T follicular helper cell (primary cell): ENCODE measurements at places on chromosomes 16 and 17.

DNA sequence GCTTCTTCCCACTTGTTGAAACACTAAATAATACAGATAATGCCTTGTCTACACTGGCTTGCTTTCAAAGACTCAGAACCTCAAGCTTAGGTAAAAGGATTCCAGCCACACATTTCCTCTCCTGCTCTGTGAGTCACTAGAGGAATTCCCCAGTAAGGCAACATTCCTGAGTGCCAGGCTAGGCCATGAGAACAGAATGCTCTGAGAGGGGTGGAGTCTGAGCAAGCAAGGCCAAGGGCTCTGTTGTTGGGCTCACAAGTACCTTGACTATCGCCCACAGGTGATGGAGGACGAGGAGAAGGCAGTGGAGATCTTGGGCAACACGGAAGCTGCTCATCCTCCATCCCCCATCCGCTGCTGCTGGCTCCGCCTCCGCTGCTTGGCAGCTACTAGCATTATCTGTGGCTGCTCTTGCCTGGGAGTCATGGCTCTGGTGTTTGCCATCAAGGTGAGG lies 6.7 kb upstream of the PHKG2 start:
- DNase-seq: no peak

- no peak for DNase-seq
Observed at GRCh38 chr16:28866454-28866804, 2.8 kb downstream of the SH2B1 start.

DNA sequence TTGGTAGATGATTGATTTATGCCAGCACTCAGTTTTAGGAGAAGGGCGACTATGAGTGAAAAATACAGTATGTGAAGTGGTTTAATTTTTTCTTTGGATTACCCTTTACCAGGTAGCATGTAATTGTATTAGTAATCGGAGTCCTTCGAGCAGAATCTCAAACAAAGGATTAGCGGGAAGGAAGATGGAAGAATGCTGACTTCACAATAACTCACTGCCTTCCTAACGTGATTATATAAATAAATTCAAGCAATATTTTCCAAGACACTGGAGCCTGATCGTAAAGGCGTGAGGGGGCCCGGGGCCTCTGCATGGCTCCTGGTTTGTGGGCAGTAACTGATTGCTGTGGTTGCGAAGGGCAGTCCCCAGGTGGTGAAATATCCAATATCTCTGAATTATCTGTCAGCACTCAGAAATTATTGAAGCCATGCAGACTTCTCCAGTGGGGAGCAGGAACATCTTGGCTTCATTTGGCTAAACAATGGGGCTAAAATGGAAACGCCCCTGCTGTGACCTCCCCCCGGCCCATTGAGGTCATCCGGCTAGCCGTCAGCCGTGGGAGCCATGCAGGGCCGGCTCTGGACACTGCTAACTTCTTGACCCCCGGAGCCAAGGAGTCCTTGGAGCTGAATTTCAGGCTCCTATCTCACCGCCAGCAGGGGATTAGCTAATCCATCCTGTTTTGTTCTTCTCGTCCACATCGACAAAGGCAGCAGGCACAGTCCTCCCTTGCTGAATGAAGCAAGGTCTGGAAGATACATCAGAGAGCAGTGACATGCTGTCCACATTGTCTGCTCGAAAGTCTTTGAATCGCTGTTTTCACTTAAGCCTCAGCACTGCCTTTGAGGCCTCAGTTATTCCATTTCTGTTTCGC lies 295.9 kb upstream of the N4BP1 start:
- DNase-seq: no peak

GRCh38 chr16:83849421-83849820 lies 41.6 kb downstream of the HSBP1 start:
- no peak for DNase-seq

- peak; percentile 26 for DNase-seq
Observed at GRCh38 chr16:86566601-86566965, at the start of gene FOXC2. Gene FOXC2 (plus strand): TSS chr16:86566829. CDS start chr16:86567336, 507 bp downstream.
